ENCODE measurements at places on chromosomes 12 and 14.

DNA sequence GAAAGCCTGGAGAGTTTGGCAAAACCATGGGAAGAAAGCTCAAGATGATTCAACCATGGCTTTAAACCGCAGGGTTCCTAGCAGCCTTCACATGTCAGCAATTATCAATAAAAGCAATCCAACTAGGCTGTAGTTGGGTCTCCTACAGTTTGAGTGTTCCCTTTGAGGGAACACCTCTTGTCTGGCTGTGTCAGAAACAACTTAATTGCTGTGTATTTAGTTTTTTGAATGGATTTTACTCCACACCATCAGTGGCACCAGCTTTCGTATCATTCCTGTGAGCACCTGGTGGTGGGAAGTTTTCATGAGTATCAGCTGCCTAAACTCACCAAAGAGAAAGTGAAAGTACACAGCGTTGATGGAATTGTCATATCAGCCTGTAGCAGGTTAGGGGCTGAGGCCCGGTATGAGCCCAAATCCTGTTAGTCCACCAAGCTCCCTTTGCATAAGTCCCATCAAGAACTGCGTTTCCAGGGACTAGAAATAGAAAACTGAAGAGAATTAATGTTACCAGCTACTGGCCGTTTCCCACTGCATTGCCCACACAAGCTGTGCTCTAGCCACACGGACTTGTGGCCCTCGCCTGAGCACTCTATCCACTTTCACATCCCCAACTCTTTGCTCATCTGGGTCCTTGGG is 10.9 kb upstream of the IL26 start:
- DNase-seq = peak; percentile 39

DNA sequence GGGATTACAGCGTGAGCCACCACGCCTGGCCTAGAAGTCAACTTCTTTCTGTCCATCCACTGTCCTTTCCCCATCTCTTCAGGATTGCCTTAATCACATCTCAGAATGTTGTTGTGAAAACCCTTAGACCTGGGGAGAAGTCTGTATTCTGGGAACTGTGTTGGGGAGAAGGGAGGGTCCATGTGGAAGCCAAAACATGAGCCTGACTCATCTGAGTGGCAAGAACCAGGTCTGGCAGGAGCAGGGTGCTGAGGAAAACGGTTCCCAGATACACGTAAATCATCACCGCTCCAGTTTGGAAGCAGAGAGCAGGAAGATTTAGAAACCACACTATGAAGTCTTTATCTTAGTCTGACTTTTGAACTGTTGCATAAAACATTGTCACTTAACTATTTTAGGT is 245.6 kb upstream of the RGS6 start:
- DNase-seq = no peak

DNA sequence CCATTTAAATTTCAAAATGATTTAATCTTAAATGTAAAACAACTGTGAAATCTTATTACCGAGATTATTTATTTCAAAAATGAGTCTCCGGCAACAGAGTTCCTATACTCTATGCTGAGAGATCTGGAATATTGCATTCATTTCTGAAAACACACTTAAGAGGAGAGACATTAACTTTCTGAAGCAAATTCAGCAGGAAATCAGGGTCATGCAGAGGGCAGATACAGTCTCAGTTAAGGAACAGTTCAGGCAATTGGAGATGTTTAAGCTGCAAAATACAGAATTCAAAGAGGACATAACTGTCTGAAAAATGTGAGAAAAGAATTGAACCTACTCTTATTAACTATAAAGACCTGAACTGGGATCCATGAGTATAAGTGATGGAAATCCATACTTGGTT is 320.7 kb downstream of the PAWR start:
- DNase-seq = no peak

DNA sequence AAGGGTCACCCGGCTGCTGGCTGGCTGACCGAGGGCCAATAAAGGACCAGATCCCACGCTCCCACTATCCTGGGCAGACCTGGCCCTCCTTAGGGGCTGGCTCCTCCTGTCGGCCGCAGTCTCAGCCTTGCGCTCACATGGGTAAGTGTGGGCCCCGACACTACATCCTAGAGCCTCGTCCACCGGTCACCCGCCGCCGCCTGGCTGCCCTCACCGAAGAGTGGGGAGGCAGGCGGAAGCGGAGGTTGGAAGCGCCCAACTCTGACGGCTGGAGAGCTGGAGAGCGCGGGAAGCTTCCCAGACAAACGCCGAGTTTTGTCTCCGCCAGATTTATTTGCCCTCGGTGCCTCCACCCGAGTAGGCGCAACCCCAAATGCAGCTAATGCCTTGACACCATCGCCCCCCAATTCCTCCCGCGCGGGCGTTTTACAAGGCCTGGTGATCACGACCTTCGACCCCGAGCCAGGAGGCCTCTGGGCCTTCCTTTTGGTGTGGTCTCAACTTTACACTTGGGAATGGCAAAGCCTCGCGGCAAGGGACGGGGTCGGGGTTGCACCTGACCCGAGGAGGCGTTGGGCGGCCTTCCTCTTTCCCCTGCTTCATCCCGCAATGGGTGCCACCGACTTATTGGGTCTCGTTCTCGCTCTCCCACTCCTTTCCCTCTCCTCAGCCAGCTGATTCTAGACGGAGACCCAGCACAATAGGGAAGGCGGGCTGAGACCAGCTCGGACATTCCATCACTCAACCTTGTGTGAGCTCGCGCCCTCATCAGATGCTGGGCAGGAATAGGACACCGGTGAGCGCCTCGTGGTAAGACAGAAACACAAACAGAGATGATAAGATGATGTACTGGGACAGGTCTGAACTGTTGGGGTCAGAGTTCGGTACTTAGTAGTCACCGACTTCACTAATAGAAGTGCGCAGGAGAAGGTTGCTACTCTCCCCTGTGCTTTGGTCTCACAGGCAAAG is 78.3 kb upstream of the ANO4 start:
- no peak for DNase-seq

- DNase-seq = no peak
These were observed 422.1 kb upstream of the SYT1 start for GRCh38 chr12:78442454-78442801.

DNA sequence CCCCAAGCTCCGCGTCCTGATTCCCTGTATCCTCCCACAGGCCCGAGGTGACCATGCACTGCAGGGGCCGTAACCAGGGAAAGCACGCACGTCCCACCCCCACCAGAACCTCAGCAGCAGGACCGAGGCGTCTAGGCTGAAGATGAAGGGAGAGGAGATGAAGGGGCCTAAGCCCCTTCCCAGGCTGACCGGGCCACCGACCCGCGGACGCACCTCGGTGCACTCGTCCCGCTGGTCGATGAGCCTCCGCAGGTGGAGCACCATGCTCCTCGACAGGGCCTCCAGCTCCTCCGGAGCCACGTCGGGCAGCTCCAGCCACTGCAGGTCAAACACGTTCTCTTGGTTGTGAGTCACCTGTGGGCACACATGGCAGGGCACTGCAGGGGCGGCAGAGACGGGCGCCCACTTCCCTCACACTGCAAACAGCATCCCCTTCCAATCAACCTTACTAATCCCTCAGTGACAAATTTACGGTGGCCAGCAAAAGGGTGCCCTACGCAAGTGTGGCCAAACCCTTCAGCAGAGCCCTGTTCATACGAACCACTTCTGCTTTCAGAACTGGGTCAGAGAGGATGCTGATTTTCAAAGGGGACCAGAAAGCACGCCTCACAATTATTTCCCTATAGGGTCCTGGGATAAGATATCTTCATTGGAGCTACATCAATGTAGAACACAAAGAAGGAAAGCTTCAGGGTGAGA is 77.8 kb downstream of the CCDC88C start:
- no peak for DNase-seq
